ENCODE measurements at places on chromosomes 1 and 21. TPM values are rescaled to one million over a fixed set of nuclear protein-coding genes. Genes with fewer than 3 reads are reported as not detected.

The CYP2J2 gene
- 1.4 TPM for total RNA-seq

The PDZK1IP1 gene
- not detected for total RNA-seq

The HCRTR1 gene
- not detected for total RNA-seq

The OR2AK2 gene
- total RNA-seq: 0.65 TPM

The EFNA3 gene
- 0.42 TPM for total RNA-seq

The S100A4 gene
- total RNA-seq: 54.0 TPM

The MTARC1 gene
- not detected for total RNA-seq

The KRTAP13-2 gene
- total RNA-seq: not detected

The TIAM1 gene
- total RNA-seq: 81.1 TPM

The CD247 gene
- 314 TPM for total RNA-seq

The TRIM45 gene
- total RNA-seq: not detected

The CRNN gene
- total RNA-seq: not detected

The CELA3B gene
- not detected for total RNA-seq

The DCST2 gene
- total RNA-seq: 0.22 TPM

The L1TD1 gene
- not detected for total RNA-seq

The TAS1R1 gene
- total RNA-seq: not detected

The LCE1C gene
- not detected for total RNA-seq

The CGN gene
- total RNA-seq: 0.29 TPM

The FUCA1 gene
- 61.5 TPM for total RNA-seq

The ACTN2 gene
- total RNA-seq: not detected

The OR2T29 gene
- not detected for total RNA-seq

The SDE2 gene
- total RNA-seq: 36.3 TPM

The NBPF4 gene
- total RNA-seq: 0.22 TPM

Measured in naive thymus-derived CD4-positive, alpha-beta T cell (primary cell).